ENCODE measurements at places on chromosomes 2 and 18. TPM values are rescaled to one million over a fixed set of nuclear protein-coding genes. Genes with fewer than 3 reads are reported as not detected.

Gene UGT1A10
- total RNA-seq: not detected

Gene KLHL14
- total RNA-seq: not detected

Gene CROCC2
- total RNA-seq: not detected

Gene CYP1B1
- 0.07 TPM for total RNA-seq

Gene CKAP2L
- total RNA-seq: 10.3 TPM

Gene FMNL2
- total RNA-seq: 26.6 TPM

Gene BMP10
- not detected for total RNA-seq
